Stimulated activated CD4-positive, alpha-beta T cell treated with anti-CD3 and anti-CD28 coated beads, Interleukin-2, amount 100 ng/mL, for 24 hours (primary cell): ENCODE measurements at places on chromosomes 6 and 20.

GRCh38 chr20:44284032-44284431 lies 27.0 kb downstream of the FITM2 start:
- DNase-seq, result no peak

DNA sequence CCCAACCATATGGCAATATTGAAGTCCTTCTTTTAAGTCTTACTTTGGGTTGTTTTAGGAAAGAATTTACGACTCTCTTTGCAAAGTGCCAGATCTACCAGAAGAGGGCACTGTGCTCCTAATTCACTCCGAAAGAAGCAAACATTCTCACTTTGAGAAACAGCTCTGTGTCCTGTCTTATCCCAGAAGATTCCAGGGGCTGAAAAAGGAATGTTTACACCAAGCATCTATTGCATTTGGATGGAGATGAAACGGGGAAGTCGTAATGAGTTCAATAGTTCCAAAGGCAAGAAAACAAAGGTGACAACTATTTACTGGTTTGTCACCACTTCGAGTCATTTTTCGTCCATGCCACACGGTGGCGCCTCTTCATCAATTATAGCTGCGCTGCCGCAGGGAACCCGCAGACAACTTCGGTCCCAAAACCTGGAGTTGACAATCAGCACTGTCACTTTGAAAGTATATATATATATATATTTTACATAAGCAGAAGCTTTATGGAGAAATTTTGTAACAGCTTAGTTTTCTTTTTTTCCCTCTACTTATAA lies 121.6 kb downstream of the MOXD1 start:
- peak; percentile 81 for DNase-seq

- DNase-seq, result no peak
Measured at GRCh38 chr20:51763965-51764602, 4.1 kb downstream of the ATP9A start.

- no peak for DNase-seq
Measured at GRCh38 chr6:43972913-43973300, 154.3 kb downstream of the MRPL14 start.

- no peak for DNase-seq
Measured at GRCh38 chr20:63400486-63401210, 39.5 kb upstream of the CHRNA4 start.

DNA sequence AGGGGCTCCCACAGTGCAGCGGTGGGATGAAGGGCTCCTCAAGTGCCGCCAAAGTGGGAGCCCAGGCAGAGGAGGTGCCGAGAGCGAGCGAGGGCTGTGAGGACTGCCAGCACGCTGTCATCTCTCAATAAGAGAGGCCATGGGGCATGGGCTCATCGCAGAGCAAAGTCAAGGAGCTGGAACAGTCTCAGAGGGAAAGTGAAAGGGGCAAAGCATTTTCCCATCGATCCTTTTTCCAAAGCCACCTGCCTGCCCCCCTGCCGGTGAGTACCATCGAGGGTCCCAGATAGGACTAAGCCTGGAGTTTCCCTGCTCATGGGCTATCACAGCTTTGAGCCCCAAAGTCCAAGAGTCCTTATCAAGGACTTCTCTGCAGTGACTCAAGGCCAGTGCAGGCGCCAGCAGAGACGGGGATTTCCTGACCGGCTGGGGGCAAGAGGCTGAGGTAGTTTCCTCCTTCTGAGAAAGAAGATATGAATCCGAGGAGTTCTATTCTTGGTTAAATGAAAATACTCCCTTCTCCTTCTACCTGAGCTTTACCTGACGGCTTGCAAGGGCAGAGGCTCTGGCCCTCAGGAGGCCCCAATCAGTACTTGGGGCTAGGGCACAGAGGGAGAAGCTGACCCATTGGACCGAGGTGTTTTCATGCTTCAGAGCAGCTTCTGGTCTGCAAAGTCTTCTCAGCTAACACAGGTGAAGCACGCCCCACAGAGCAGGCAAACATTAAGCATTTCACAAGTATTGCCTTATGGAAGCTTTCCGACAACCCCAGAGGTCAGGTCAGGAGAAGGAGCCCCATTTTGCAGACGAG lies 22.6 kb downstream of the ETV7 start:
- peak; percentile 12 for DNase-seq

DNA sequence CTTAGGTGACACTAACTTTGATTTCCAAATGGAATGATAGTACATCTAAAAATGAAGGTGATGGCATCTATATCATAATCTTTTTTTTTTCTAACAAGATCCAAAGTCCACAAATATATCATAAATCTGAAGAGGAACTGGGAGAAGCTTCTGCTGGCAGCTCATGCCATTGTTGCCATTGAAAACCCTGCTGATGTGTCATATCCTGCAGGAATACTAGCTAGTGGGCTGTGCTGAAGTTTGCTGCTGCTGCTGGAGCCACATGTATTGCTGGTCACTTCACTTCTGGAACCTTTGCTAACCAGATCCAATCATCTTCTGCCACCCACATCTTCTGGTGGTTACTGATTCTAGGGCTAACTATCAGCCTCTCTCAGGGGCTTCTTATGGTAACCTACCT lies 27.4 kb upstream of the KHDC1 start:
- no peak for DNase-seq

DNA sequence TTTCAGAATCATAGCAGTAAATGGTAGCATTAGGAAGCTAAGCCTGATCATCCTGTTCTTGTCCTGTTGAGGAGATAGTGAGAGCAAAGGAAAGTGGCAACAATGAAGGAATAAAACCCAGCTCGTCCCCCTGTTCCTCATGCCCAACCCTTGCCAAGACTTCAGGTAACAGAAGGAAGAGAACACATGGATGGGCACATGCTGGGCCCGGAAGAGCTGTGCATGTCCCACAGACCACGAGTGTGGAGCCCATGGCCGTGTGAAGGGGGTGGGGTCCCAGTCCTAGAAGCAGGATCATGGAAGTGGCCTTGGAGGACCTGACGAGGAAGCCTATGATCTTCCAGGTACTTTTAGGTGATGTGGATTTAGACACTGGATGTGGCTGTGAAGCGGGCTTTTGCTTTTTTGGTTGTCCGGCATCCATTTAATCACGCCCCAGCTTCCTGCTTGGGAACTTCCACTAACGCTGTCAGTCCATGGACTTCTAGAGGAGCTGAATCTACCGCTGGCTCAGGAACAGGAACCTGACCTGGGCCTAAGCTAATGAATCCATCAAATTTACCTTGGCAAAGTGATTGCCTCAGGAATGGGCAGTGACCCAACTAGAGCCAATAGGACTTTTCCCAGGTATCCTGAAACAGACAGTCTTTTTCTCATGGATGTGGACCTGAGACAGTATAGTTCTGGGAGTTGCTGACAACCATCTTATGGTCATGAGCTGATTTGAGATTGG lies 79.3 kb upstream of the ARMC2 start:
- no peak for DNase-seq

- DNase-seq, result no peak
Measured at GRCh38 chr20:49284818-49285217, 7.0 kb upstream of the ZNFX1 start.

- no peak for DNase-seq
Measured at GRCh38 chr6:52135217-52135616, 47.8 kb upstream of the PKHD1 start.

- DNase-seq, result no peak
Measured at GRCh38 chr6:51675020-51675921, 412.1 kb downstream of the PKHD1 start.

DNA sequence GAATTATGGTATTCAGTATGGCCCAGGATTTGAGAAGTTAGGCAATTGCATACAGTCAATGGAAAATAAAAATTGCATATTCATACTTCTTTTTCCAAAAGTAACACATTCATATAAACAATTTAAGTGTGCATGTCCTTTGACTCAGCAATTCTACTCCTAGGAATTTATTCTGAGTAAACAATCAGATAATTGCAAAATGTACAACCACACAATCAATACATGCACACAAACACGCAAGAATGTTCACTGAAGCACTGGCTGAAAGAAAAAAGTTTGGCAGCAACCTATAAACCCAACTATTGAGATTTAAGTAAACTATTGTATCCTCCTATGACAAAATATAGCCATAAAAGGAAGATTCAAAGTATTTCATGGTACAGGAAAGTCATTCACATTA lies 1.6 kb downstream of the CYP39A1 start:
- no peak for DNase-seq

GRCh38 chr6:85465762-85466161 lies 15.9 kb downstream of the NT5E start:
- DNase-seq, result no peak

DNA sequence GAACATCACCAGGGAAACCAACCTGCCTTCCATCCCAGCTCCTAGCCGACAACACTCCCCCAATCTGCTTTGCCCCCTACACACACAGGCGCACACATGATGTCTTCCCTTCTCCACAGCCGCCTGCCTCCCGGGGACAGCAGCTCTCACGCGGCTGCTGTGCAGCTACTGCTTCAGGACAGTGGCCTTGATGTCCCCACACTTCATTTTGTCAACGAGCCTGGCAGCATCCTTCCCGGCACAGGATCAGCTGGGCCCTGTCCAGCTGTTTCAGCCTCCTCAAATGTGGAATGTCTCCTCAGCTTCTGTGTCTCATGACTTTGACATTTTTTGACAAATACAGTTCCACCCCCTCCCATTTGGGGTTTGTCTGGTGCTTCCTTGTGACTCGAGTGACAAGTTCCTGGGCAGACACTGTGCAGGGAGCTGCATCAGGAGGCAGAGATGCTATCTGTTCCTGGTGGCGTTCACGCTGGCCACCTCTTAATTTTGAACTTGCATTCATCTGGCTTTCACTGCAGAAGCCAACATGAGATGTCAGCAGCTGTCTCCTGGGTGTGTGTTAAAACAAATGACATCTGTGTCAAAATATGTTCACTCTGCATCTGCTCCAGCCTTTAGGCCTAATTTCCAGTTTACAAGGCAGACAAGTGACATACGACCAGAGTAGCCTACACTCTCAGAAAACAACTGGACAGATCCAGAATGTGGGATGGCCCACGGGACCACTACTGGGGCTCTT lies 57.2 kb downstream of the GINS1 start:
- DNase-seq, result no peak

DNA sequence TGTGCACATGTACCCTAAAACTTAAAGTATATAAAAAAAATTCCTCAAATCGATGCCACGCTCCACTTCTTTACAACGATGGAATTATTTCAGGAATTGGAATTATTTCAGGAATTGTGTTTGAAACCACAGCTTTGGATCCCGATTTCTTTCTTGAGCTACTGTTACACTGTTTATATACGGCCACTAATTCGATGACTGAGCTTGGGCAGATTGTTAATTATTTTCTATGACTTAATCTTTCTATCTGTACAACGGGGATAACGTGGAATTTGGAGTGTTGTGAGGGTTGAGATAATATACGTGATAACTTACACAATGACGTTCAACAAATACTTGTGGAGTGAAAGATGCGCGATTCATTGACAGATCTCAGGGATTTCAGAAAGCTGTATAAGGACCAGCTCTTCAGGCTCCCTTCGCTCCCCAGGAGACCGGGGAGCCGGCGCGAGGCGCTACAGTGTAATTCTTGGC lies 171.3 kb downstream of the SLC16A10 start:
- no peak for DNase-seq

GRCh38 chr6:144515761-144516160 lies 230.6 kb downstream of the UTRN start:
- DNase-seq, result no peak

DNA sequence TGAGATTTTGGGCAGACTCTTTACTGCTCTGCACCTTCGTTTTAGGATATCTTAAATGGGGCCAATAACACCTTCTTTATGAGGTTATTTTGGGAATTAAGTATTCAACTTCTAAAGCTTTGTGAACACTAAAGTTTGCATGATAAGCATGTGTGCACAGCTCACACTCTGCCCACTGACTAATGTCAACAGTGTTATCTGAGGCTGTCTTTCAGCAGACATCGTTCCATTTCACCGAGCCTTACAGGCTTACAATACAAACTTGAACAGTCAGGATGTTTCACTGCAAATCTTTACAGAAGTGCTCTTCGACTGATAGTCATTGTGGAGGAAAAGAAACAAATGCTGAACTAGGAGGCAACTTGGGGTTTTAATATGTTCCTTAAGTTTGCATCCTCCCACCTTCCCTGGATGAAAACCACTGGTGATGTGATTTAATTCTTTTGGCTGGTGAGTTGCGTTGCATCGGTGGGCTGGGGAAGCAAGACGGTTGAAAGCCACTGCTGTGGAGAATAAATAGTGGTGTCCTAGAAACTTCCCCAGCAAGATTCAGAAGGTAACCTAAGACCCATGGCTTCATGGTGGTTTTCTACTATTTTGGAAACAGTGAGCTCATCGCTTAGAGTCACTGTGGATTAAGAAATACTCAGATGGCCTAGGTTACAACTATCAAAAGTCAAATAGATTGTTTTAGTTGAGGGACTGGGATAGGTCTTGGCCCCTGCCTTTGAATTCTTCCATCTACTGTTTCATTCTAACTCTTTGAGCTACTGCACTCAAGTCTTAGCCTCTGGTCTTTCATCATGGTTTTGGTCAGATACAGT lies 167.2 kb upstream of the MAP3K7 start:
- no peak for DNase-seq

- DNase-seq, result no peak
Measured at GRCh38 chr6:11262242-11262641, 29.8 kb upstream of the NEDD9 start.

DNA sequence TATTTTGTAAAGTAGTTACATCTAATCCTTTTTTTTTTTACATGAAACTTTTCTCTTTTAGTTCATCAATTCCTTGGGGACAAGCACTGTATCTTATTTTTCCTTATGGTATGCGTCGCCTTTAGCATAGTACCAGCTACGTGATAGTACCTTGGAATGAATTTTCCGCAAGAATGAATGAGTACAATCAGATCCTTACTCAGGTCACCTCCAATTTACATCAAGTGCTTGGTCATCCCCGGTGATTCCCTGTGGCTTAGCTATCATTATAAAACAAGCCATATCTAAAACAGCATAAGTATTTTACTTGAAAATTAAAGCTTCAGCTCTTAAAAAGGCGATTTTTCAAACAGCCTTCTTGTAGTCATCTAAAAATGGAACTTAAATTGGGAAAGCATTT lies 680.4 kb upstream of the MAP3K7 start:
- no peak for DNase-seq

- no peak for DNase-seq
Measured at GRCh38 chr6:39840781-39841180, 48.6 kb downstream of the DAAM2 start.

DNA sequence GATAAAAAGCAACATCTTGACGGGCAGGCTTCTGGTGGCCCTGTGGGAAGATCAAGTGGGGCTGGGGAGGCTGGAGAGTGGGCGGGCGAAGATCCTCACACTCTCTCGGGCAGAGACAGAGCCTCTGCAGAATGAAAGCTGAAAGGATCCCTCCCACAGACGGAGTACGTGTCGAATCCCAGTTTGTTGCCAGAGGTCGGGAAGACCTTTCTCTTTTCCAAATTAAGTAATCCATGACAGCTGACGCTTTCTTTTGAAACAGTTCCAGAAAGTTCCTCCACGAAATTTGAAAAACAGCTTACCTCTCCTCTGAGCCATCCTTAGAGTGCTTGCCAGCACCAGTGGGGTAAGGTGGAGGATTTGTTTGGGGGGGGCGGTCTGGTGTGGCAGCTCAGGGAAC lies 155.6 kb upstream of the SMLR1 start:
- no peak for DNase-seq
